ENCODE measurements at places on chromosomes 3 and 15.

DNA sequence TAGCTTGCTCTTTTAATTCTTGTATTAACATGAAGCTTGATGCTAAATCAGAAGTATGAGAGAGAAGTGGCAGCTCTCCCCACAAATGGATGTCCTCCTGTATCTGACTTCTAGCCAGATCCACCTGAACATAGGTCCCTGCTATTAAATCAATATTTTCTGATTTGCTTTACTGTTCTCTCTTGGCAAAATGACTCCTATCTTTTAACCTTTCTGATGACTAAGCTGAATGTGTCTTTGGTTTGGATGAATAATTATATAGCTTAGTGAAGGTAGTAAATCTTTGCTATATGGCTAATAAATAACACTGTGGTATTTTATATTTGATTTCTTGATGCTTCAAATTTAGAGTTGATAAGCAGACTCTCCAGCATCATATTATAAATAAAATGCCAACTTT is 28.3 kb upstream of the ARL14 start:
- DNase-seq, result no peak

GRCh38 chr3:141789281-141789680 is 26.1 kb downstream of the GRK7 start:
- DNase-seq, result no peak

DNA sequence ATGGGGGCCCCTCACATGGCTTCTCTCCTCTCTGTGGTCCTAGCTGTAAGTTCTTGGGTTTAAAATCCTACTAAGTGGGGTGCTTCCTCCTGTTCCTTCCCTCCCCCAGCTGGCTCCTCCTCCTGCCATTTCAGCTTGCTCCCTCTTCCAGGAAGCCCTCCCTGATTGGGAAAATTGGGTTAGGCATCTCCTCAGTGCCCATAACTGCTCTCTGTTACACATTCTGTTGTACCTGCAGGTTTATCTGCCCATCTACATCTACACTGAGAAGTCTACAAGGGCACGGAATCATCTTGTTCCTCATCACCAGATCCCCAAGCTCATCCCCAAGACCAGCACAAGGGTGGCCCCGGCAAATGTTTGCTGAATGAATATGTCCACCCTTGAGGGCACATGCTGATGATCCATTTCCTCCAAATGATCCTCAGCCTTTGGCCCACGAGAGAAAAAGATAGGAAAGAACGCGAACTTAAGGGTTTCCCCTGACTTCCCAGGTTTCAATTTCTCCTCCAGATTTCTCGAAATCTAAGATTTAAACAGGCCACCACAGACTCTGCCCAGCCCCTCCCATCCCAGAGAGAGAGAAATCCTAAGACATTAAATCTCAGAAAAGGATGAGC is 3.9 kb downstream of the SEMA7A start:
- no peak for DNase-seq

- no peak for DNase-seq
These were observed 141.2 kb downstream of the GMNC start for GRCh38 chr3:190721330-190721729.

DNA sequence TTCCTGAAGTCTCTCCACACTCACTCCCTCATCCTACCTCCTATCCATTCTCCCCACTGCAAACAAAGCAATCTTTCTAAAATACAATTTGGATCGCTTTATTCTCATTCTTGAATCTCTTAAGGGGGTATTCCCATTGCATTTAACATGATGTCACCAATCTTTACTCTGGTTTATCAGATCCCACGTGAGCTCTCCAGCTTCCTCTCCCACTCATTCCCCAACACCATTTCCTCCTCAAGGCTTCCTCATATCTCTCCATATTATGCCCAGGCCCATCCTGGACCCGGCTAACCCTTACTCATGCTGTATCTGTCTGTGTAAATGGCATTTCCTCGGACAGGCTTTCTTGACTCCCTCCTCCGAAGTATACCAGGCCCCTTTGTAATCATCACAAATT is 165.0 kb downstream of the CD47 start:
- DNase-seq, result no peak

GRCh38 chr15:34239151-34239808 is 14.5 kb downstream of the EMC4 start:
- DNase-seq, result no peak

DNA sequence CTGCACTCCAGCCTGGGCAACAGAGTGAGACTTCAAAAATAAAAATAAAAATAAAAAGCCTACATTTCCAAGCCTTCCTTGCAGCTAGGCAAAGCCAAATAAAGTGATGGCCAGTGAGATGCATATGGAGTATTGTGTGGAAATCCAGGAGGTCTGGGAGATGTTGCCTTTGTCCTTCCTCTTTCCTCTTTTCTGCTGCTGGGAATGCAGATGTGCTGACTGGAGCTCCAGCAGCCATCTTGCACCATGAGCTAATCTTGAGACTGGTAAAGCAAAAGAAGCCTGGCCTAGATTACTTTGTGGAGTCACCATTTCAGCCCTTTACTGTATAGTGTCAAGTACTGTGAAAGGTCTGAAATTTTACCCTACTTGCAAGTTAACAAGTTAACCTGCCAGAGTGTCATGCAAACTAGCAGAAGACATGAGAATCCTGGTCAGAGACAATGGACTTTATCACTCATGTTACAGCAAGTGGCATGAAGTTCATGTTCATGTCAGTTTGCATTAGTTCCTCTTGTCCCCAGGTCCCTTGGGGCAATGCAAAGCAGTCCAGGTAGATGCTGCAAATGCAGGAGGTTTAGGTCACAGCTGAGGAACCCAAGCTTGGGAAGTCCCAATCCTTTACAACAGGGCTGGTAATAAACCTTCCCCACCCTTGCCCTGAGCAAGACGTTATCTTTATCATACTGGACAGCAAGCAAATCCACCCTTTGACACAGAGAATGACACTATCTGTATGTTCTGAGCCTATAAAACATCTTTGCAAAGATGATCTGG is 103.1 kb downstream of the TLE3 start:
- DNase-seq, result no peak

DNA sequence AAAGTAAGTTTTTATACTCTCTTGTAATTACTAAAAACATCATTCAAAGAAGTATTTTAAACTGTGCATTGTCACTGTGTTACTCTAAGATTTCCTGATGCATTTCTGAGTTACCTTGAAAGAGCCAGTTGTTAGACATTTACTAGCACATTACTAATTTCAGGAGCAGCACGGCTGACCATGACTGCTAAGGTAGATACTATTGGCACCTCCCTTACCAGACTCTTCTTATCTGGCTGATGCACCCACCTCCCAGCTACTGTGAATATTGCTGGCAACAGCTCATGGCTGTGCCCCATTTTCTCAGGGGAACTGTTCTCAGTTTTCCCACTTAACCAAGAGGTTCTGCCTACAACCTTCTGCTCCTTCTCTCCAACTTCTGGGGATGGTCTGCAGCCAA is 29.4 kb downstream of the COL6A5 start:
- no peak for DNase-seq

- no peak for DNase-seq
These were observed 27.4 kb downstream of the CGNL1 start for GRCh38 chr15:57403566-57404325.

DNA sequence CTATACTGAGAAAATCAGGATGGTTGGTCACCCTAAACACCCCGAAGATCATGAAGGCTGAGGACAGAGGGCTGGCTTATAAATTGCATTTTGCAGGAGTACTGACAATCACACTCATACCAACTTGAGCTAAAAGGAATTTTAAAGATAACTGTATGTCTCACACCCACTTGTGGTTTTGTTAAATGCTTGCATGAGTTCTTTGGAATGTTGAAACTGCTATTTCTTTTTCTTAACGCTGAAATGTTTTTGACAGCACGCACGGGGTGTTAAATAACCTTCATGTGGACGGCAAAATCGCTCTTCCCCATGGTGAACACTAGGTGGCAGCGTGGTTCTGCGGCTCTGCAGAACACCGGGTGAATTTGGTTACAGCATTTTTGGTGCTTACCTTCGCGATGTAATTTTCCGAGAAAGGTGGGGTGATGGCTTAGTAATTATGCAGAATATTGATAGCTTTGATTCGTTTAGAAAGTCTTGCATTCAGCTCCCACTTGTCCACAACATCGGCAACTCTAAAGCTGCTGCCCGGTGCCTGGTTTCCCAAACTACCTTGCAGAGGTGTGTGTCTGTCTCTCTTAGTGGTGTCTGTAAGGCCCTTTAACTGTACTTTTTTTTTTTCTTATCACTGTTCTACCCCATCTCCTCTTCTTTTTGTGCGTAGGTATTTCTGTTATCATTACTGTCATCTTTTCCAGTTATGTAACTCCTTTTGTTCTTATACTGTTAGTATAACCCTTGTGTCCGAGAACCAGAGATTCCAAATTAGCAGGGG is 51.7 kb downstream of the ARNT2 start:
- DNase-seq, result no peak
